ENCODE measurements at places on chromosomes 7 and 10.

- no peak for DNase-seq
Measured at GRCh38 chr7:31093282-31093681, 41.2 kb downstream of the ADCYAP1R1 start.

- no peak for DNase-seq
Measured at GRCh38 chr7:14303536-14303935, 314.1 kb upstream of the ETV1 start.

GRCh38 chr7:157678501-157678900 lies 341.7 kb downstream of the DNAJB6 start:
- no peak for DNase-seq

DNA sequence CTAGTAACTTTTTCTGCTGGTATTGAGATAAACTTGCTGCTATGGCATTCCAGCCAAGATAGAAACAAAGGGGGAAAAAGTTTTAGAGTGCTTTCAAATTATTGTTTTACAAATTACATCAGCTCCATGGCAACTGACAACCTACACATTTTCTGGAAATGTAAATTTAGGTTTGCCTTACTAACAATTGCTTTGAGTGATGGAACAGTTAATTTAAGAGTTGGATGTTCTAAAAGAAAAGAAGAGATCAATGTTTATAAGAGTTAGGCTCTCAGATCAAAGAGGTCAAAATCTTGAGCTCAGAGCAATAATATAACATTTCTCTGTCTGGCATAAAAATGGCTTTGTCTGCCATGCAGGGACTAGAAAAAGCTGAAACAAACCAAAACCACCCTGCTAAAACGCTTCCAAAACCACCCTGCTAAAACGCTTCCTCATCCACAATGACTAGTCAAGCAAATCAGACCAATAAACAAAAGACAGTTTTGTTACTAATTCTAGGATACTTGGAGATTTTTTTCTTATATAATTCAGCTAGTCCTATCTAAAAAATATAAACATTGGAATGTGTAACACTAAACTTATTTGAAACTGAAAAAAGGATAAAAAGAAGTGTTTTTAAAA lies 32.3 kb downstream of the ORC5 start:
- no peak for DNase-seq

DNA sequence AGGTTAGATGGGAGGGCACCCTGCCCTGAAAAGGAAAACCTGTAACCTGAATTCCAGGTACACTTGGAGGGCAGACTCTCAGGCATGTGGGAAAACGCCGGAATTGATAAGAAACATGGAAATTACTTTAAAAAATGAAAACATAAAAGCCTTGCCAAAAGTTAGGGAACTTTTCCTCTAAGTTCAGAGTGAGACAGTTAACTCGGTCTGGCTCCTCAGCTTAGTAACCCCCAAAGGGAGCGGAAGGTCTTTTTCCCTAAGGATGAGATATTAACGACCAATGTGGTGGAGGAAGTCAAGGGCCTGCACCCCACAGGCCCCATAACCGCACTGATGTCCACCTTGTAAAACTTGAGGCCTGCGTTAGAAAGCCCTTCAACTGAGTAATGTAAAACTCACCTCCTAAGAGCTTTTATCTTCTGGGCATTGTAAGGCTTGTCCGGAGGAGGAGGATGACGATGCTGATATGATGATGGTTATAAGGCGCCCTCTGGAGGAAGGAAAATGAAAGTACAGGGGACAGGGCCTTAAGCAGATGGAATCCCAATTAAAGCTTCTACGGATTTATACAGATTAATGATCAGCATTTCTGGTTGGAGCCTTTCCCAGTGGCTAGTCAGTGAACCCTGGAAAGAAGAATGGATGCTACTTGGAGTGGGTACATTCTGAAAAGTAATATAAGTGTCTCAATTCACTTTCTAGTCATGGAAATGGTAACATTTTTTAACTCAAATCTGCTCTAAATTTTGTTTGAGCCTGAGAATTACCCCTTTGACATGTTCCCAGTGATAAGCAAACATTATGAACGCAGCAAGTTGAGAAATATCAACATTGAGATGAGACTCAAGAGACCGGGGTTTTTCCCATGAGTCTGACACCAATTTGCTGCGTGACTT lies 694 bp downstream of the COL1A2 start:
- peak; percentile 87 for DNase-seq

- peak; percentile 60 for DNase-seq
Measured at GRCh38 chr7:5528071-5528814, 104.6 kb upstream of the TNRC18 start.

DNA sequence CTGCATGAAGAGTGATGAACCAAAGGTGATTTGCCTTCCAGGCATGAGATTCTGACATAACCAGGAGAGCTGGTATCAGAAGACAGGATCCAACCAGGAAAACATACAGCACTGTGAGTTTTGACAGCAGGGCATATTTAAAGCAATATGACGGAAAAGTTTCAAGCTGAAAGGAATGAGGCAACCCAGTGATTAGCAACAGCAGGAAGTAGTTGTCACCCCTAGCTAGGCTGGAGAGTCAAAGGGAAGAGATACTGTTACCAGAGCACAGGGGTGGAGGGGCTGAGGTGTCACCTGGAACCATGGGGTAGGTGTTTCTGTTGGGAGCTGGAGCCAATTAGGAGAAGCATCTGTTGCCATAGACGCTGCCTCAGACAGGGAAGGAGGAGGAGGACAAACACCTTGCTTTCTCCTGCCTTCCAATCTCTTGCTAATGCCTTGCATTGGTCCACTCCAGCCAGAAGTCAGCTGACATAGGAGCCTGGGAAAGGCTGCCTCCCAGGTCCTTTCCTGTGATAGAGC lies 125.4 kb upstream of the SORCS3 start:
- DNase-seq, result no peak

GRCh38 chr10:73768881-73769280 lies 13.0 kb upstream of the CHCHD1 start:
- no peak for DNase-seq

- DNase-seq, result no peak
Measured at GRCh38 chr10:107924458-107924857, 760.0 kb upstream of the SORCS1 start.

DNA sequence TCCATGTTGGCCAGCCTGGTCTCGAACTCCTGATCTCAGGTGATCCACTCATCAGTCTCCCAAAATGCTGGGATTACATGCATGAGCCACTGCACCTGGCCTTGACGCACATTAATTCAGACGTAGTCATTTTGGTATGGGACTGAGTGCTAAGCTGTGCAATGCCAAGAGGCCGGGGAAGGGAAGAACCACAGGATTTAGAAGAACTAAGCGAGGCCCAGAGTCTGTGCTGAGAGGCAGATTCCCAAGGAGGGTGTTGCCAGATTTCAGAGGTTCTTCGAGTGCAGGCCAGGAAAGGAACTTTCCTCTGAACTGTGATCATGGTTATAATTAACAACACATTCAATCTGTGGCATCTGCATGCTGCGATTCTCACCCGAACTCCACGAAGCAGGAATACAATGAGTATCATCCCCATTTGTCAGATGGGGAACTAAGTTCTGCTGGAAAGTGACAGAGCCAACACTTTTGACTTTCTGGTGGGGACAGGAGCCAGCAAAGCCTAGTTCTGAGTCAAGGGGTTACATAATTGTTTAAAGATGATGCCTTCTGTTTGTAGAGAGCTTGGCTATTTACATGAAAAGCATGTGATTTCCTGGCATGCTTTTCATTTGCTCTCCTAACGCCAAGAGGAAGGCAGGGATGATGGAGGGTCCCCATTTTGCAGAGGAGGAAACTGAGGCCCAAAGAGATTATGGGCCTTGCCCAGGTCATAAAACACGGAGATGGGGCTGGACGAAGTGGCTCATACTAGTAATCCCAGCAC lies 6.2 kb upstream of the ZAN start:
- DNase-seq, result peak; percentile 65

DNA sequence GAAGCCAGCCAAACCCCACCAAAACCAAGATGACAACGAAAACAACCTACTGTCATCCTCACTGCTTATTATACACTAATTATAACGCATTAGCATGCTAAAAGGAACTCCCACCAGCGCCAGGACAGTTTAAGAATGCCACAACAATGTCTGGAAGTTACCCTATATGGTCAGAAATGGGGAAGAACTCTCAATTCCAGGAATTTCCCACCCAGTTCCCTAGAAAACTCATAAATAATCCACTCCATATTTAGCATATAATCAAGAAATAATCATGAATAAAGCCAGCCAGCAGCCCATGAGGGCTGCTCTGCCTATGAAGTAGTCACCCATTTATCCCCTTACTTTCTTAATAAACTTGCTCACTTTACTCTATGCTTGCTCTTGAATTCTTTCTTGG lies 20.8 kb downstream of the MICU1 start:
- no peak for DNase-seq

- no peak for DNase-seq
Measured at GRCh38 chr7:91431601-91432000, 167.4 kb downstream of the FZD1 start.

DNA sequence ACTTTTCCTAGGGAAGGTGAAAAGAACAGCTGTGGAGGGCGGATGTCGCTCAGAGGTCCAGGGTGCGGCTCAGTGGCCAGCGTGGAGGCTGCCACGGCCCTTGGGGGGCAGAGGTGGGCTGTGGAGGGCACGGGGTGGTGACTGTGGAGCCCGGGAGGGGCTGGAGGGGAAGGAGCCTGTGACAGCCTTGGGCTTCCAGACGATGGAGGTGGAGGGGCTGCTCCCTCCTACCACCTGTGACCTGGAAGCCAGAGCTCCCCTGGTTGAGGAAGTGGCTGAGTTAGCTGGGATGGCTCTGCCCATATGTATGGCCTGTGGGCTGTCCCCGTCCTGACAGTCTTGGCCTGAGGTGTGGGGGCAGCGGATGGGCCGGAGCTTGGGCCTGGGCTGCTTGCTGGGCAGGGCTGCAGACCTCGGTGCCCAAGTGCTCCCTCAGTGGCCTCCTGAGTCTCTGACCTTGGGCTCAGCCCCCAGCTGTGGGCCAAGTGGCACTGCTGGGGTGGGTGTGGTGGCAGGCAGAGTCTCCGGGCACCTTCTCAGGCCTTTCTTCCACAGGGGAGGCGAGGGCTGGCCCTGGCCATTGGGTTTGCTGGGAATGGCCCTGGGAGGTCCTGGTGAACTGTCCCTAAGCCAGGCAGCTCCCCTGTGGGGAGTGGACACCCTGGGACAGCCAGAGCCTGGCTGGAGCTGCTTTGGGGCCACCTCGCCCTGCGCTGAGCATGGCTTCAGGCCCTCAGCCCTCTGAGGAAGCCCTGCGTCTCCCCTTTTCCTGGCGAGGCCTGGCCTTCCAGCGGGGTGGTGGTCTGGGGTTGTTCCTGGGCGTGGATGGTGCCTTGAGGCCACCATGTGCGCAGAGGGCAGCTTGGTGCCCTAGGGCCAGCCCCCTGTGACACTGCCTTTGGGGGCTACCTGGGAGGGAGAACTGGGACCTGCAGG lies 3.9 kb downstream of the BRI3 start:
- DNase-seq, result no peak

DNA sequence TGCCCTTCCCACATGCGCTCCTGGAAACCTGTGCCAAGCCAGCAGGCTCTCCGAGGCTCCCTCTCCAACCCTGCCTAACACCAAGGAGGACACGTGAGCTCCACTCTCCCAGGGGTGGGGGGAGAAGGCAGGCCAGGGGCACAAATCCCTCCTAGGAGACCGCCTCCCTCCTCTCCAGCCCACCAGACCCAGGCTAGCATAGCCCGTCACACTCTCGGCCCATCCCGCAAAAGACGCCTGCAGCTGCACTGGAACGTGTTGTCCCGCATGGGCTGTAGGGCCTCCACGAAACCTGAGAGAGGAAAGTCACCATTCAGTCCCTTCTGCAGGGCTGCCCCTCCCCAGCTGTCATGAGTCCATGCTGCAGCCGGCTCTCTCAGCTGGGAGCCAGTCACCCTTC lies 126.3 kb downstream of the MAD1L1 start:
- no peak for DNase-seq

GRCh38 chr10:58334817-58335305 lies at the start of gene UBE2D1:
TSS of gene UBE2D1 (plus strand) at chr10:58335006. CDS start at chr10:58335202, 196 bp downstream.
- DNase-seq, result peak; percentile 77

DNA sequence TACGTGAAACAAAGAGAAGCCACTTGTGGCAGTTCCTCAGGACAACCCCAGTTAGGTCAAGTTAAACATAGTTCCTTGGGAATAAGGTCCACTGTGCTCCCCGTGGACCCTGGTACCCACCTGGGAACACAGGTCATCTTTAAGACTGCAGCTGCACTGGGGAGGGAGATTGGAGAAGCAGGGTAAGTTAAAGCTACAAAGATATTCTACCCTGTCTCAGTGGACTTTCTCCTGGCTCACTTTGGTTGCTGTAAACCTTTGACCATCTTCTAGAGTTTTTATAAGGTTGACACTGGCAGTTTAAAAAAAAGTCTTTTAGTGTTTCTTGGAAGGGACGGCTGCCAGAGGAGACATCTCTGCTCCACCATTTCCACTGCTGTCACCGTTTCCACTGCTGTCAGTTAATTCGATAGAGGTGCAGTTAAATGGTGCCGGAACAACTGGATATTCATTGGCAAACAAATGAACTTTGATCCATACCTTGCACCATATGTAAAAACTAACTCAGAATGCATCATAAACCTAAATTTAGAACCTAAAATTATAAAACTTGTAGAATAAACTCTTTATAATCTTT lies 42.5 kb downstream of the LMTK2 start:
- no peak for DNase-seq

DNA sequence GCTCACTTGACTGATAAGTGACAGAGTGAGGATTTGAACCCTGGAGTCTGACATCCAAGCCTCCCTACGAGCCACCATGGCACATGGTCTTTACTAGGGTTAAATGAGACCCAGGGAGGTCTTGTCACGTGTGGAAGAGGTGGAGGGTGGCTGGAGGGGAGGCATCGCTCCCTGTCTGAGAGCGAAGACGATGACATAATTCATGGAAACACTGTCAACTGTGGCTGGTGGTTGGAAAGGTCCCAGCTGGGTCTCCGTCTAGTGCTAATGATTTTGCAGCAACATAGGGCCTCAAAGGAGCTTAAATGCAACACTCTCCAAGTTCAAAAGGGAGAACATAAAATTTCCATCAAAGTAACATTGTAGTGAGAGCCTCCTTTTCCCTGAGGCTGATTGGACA lies 99.9 kb upstream of the BAIAP2L1 start:
- DNase-seq, result no peak
